NCI-H1694 (cell line): ENCODE measurements at places on chromosomes 12 and 14.

DNA sequence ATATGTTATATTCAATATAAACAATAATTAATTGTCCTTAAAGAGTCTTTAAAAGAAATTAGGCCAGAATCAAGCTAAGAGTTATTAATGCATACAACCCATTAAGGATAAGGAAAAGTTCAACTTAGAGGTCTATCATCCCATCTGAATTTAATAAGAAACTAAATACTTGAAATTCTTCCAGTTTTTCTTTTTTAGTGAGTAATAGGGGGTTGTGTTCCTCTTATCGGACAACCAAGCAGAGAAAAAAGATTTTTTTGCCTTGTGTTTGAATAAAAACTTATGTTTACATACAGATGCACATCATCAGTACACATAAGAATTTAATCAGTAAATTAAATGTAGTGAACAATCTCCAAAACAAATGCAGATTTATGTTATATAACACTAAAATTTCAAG is 32.5 kb downstream of the PAWR start:
- DNase-seq = no peak

GRCh38 chr12:32535288-32535999 is 136.1 kb downstream of the FGD4 start:
- peak; percentile 92 for DNase-seq

DNA sequence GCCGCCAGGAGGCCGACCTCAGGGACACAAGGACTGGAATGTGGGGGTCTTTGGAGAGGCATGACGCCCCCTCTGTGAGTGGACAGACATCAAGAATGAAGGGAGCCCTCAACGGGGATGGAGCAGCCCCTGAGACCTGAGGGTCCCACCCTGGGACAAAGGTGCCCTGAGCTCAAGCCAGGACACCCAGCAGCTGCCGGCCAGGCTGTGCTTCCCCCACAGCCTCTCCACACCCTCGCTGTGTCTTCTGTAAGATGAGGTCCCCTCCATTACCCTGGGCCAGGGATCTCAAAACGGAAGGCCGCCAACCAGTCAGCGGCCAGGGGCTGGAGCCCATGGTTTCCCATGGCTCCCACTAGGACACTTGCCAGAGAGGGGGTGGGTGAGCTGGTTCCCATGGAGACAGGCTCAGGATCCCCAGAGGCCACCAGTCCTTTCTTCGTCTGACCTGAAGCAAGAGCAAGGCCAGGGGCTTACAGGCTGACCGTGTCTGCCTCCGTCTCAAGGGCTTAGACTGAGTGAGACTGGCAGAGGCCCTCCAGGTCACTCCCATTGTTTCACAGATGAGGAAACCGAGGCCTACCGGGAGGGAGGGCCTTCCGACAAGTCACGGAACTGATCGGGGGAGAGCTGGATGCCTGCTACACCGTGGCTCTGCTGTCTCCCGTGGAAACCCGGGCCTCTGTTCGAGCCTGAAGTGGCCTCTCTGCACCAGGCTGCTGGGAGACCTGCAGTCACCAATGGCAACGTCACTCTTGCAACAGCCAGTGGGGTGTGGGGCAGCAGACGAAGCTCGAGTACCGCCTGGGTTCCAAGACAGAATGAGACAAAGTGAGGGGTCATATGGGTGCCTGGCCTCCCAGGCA is 91.7 kb upstream of the DIO3 start:
- DNase-seq = no peak

DNA sequence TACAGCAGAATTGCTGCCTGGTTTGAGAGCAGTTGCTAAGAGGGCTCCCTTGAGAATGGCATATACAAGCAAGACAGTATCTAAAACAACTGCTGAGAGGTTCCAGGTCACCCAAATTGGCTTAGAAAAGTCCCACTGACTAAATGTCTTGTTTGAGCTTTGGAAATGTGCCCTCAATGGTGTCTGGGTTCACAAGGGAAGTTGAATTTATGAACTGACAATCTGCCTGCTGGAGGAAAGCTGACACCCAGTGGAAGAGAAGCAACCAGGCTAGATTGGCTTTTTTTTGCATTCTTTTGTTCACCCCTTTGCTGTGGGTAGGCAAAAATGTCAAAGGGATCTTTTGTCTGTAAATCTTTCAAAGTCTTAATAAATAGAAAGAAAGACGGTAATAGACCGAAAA is 44.6 kb upstream of the NPFF start:
- no peak for DNase-seq

DNA sequence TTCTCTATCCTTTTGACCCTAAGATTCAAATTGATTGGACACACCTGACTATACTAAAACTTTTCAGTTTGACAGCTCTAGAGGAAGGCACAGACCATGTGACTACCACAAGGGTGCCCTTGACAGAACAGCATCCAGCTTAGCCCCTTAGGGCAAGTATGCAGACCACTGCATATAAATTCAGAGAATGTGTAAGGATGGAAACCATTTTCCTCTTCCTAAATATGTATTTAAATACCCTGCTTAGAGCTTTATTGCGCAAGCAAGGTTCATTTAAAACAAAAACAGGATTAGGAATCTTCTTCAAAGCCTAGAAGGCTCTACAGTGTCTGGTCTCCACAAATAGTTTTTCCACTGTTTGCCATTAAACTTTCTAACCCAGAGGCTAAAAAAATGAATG is 202.8 kb downstream of the MED13L start:
- DNase-seq = no peak

- DNase-seq = no peak
Measured at GRCh38 chr12:93221841-93222240, 155.9 kb upstream of the NUDT4 start.

- no peak for DNase-seq
Measured at GRCh38 chr12:95319694-95320331, 102.2 kb downstream of the VEZT start.

GRCh38 chr14:61388976-61389576 is 67.7 kb downstream of the PRKCH start:
- DNase-seq = no peak

- DNase-seq = no peak
Measured at GRCh38 chr12:47739979-47740378, 14.7 kb upstream of the ENDOU start.

DNA sequence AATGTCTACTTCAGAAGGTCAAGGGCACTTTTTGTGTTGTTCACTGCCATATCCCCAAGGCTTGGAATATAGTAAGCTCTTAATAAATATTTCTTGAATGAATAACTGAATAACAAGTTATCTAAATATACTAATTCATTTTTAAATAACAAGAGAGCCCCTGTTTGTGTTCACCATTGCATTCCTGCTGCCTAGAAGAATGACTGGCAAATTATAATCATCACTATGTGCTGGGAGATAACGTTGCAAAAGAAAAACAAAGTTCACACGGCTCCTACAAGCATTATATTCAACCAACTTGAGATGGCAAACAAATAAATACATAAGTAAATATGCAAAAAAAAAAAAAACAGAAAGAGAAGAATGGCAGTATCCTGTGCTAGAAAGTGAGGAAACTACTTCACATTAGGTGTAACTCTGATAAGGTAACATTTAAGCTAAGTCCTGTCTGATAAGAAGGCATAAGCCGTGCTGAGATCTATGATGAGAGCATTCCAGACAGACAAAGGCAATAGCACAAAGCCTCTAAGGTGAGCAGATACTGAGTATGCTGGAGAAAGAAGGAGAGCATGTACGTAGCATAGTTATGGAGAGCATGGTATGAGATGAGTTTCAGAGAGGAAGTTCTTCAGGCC is 9.2 kb upstream of the TSPAN8 start:
- no peak for DNase-seq

DNA sequence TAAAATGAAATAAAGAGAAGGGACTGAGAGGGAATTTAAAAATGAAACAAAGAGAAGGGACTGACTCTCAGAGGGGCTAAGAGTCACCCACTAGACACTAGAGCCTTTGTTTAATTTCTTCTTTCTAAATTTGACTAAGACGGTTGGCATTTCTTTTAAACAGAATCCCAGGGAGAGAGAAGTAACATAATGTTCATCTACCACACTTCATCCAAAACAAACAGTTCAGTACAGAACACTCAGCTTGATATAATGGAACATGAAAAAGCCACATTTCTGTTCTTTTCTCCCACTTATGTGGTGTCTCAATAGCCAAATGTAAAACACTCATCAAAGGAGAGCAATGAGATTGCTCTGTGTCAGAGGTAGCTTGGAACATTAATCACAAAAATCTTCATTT is 10.1 kb upstream of the NT5DC3 start:
- DNase-seq = no peak

- no peak for DNase-seq
Measured at GRCh38 chr14:28751467-28752058, 15.0 kb upstream of the FOXG1 start.

DNA sequence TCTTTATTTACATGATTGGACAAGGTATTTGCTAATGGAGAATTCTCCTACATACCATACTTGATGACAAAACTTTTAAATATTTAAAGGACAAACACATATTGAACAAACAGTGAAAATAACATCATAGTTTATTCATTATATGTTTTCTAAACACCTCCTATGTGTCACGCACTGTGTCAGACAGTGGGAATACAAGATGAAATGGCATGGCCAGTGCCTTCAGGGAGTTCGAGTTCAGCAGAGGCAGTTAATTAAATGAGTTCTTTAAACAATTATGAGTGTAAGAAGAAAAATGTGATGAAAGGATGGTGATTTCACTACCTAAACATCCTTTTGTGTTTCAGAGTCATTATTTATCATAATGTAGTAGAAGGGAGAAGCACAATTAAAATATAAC is 159.8 kb downstream of the KCNH5 start:
- no peak for DNase-seq

- DNase-seq = no peak
Measured at GRCh38 chr14:85535991-85536832, 6.3 kb downstream of the FLRT2 start.

- no peak for DNase-seq
Measured at GRCh38 chr12:73277971-73278370, 1005.8 kb downstream of the TRHDE start.

- DNase-seq = no peak
Measured at GRCh38 chr14:91047174-91047753, 13.2 kb downstream of the RPS6KA5 start.

DNA sequence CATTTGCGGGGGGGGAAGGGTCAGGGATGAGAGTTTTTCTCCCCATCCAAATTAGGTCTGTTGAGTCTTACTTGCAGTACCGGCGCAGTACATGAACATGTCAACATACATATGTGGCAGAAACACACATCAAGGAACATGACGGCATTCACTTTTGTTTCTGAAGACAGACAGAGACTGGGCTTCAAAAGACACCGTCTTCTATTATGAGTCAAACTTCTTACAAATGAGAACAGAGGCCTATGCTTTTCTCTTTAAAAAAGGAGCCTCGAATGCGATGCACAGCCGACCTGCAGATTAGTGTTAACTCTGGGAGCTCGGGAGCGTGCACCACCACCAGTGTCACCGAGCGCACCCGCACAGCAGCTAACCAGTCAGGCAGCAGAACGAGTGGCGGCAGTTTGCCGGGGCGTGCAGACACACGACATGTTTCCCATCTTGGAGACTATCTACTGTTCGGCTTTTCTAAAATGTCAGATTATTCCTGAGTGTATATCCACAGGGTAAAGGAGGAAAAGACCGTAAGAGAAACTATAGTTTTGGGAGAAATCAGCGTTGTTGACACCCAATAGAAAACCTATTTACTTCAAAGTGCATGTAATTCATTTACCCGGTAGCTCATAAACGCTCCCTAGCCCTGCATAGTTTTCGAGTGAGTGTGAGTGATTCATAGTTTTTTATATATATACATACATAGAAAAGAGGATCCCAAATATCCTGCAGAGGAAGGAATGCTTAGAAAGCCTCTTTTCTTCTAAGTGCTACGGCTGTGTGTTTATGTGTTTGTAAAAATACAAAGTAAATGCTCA is 33.0 kb downstream of the UBR7 start:
- no peak for DNase-seq

DNA sequence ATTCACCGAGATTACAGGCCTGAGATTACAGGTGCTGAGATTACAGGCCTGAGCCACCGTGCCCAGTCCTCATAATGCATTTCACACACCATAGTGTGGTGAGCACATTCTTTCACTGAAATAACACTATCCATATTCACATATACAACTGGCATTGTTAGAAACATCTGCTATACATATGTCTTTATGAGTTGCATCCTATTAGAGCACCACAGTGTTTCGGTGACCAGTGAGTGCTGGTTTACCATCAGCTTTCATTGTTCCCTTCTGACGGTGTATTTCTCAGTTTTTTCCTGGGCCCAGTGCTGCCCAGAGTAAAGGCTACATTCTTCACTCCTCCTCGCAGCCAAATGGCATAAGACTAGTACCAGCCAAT is 96.2 kb upstream of the FGD4 start:
- no peak for DNase-seq

DNA sequence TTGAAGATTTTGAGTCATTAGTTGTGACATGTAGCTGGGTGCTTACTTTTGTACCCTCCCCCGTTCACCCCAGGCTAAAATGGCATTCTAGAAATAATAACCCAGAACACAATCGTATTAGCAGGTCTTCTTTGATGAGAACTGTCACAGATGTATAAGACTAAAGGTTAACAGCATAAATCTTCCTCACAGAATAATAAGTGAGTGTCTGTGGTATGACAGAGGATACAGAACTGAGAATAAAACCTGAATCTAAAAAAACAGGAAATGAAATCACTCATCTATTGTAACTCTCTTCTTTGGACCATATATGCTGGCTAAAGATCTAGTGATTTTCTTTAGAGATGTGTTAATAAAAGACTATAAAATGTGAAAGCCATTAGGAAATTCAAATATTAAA is 746.6 kb downstream of the LRFN5 start:
- DNase-seq = no peak

DNA sequence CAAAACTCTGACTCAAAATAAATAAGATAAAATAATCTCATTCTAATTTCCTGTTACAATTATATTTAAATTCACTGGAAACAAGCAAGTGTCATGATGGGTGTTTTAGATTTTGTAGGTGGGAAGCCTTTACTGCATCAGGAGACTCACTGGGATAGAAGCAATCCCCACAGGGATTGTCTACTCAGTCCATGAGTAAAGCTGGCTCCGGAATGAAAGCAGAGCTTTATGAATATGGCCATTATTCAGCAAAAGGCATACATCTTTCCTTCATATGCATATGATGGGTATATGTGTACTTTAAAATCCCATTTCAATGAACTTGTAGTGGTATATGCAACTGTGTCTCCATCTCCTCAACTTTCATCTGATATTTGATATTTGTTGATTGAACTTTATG is 25.4 kb upstream of the PPM1H start:
- no peak for DNase-seq

DNA sequence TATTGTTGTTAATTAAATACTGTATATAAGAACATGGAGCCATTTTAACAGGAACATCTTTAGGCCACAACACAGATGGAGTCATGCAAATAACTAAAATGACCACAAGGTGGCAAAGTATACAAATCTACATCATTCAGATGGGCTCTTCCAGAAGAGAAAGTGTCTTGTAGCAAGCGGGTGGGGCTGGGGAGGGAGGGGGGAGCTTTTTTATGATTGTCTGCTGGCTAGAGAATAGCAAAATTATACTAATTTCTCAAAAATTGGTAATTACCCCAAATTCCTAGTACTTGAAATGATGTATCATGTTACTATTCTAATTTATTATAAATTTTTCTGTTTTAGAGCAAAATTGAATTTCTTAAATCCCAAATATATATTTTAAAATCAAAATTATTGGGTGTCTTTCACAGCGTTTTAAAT is 378.7 kb downstream of the PRKD1 start:
- peak; percentile 88 for DNase-seq
